ENCODE measurements at places on chromosomes 3 and 15.

- DNase-seq, result no peak
These were observed 43.1 kb downstream of the BHLHE40 start for GRCh38 chr3:5022187-5022965.

- no peak for DNase-seq
These were observed 6.6 kb upstream of the KBTBD8 start for GRCh38 chr3:66991459-66991858.

- no peak for DNase-seq
These were observed 85.1 kb downstream of the LPP start for GRCh38 chr3:188239035-188239434.

GRCh38 chr3:43217633-43218032 is 68.7 kb upstream of the SNRK start:
- no peak for DNase-seq

GRCh38 chr3:174315225-174315624 is 543.9 kb upstream of the NAALADL2 start:
- no peak for DNase-seq

GRCh38 chr15:65431731-65432130 is 9.0 kb upstream of the IGDCC4 start:
- no peak for DNase-seq

DNA sequence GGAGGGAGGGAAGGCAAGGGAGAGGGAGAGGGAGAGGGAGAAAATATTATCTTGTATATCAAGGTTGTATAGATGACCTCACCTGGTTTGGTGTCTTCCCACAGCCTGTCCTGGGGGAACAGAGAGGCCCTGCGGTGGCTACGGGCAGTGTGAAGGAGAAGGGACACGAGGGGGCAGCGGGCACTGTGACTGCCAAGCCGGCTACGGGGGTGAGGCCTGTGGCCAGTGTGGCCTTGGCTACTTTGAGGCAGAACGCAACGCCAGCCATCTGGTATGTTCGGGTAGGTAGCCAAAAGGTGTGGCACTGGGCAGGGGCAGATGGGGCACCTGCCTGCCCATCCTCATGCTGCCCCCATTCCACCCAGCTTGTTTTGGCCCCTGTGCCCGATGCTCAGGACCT is 7.1 kb downstream of the CRELD1 start:
- no peak for DNase-seq

DNA sequence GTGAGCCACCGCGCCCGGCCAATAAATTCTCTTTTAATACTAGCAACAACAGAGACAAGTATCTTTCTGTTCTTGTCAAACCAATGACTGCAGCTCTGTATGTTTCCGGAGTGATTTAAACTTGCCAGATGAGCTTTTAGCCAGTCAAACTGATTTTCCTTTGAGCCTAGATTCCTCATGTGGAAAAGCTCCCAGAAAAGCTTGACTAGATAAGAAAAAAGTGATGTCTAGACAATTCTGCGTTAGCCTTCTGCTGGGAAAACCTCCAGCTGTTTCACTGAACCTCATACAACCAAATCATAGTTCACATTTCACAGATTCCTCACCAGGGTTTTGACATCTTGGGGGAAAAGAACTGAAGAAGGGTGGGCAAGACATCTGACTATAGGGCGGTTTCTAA is 78.6 kb downstream of the MAGI1 start:
- no peak for DNase-seq

DNA sequence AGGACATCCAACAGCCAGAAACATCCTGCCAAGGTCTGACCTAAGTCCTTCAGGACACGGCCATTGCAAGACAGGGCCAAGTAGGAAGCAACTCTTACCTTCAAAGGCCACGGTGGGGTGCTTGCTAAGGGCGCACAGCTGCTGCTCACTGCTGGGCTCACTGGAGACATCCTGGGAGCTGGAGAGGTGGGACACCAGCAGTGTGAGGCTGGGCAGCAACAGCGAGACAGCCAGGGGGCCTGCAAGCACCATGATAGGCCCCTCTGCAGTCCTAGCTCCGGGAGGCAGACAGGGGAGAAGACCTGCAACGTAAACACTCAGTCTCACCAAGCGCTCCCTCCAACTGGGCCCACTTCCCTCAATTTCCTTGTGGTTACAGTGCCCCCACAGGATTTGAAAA is 79.2 kb downstream of the SEMA5B start:
- no peak for DNase-seq

DNA sequence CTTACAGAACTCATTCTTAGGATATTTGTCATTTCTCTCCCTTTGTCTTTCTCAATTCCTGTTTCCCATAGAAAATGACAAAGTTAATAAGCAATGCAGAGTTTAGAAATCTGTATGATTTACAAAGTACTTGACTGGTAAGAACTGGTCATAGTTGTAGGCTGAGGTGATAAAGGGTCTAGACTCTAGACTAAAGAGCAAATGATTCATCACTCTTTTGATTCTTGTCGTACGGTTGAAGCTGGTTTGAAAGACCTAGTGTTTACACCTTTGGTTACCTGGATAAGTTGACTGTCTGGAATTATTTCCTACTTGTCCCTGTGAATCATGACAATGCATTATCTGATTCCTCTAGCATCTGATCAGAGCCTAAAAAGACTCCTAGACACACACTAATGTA is 58.9 kb upstream of the TP63 start:
- DNase-seq, result no peak

GRCh38 chr15:25054329-25054728 is 99.5 kb downstream of the SNRPN start:
- DNase-seq, result no peak

GRCh38 chr15:78389322-78389721 is 48.7 kb upstream of the IREB2 start:
- DNase-seq, result no peak

- no peak for DNase-seq
These were observed 60.5 kb downstream of the GLDN start for GRCh38 chr15:51401872-51402517.

DNA sequence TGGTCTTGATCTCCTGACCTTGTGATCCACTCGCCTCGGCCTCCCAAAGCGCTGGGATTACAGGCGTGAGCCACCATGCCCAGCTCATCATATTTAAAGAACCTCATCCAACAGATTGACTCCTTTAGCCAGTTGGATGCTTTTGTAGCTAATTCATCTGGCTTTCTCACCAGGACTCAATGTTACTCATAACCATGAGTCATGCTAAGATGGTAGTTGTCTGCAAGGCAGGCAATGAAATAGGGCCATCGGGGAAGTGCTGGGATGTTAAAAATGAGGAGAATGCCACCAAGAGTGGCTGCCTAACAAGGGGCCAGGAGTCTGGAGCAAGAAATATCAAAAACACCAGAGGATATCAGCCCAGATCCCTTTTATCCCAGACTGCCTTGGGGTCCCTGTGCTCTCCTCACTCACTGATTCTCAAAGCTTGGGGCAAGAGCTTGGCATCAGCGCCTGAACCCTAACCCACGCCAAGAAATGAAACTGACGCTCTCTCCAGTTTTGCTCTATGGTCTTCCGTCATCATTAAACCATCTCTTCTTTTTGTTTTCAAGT is 7.4 kb upstream of the PCOLCE2 start:
- no peak for DNase-seq

DNA sequence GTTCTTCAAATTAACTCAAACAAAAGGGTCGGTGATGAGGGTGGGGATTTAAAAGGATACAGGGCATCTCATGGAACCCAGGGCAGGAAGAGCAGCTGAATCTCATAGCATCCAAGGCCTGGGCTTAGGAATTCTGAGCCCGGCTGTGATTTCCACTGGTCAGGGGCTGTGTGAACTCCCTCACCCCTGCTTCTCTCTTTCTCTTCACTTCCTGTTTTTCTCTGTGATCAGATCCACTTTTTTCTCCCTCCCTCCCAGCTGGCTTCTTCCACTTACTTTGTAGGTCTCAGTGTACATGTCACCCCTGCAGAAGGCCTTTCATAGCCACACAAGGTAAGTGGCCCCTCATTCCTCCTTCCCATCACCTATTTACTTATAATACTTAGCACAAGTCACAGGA is 68.2 kb upstream of the CORO2B start:
- DNase-seq, result no peak

DNA sequence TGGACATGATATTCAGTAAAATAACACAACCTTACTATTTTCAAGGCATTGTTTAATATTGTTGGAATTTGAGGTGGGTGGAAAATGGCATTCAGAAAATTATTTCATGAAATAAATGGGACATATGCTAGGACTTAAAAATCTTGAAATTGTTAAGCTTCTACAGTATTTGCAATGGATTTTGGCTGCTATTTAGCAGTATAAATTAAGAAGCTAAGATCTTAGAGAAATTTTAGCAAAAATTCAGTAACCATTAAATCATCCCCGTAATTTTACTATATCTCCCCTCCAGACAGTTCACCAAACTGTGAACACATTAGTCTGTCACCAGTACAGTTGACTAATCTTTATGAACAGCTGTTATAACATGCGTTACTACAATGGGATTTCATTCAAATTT is 8.2 kb downstream of the DIPK2A start:
- DNase-seq, result no peak

- no peak for DNase-seq
These were observed 16.2 kb downstream of the ARL14 start for GRCh38 chr3:160693191-160693590.

GRCh38 chr15:66269326-66270090 is 16.0 kb upstream of the MEGF11 start:
- DNase-seq, result no peak

- no peak for DNase-seq
These were observed 23.6 kb downstream of the ANXA2 start for GRCh38 chr15:60374209-60374608.

GRCh38 chr15:76998663-76999285 is 3.8 kb downstream of the PSTPIP1 start:
- no peak for DNase-seq

DNA sequence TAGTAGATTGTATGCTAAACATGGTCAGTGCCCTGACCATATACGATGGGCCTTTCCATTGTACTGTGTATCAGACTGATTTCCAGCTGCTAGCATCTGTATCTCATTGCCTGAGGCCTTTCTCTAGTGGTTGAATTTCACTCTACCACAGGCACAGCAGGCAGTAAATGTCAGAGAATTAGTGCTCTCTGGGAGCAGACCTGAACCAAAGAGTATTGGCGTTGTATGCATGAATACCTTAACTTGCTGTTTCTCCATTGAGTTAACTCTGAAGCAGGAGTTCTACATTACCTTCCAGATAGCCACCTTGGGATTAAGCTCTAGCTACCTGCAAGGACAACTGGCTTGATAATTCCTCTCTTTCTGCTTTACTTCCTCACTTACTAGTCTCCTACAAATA is 439.2 kb upstream of the EPHA3 start:
- no peak for DNase-seq

DNA sequence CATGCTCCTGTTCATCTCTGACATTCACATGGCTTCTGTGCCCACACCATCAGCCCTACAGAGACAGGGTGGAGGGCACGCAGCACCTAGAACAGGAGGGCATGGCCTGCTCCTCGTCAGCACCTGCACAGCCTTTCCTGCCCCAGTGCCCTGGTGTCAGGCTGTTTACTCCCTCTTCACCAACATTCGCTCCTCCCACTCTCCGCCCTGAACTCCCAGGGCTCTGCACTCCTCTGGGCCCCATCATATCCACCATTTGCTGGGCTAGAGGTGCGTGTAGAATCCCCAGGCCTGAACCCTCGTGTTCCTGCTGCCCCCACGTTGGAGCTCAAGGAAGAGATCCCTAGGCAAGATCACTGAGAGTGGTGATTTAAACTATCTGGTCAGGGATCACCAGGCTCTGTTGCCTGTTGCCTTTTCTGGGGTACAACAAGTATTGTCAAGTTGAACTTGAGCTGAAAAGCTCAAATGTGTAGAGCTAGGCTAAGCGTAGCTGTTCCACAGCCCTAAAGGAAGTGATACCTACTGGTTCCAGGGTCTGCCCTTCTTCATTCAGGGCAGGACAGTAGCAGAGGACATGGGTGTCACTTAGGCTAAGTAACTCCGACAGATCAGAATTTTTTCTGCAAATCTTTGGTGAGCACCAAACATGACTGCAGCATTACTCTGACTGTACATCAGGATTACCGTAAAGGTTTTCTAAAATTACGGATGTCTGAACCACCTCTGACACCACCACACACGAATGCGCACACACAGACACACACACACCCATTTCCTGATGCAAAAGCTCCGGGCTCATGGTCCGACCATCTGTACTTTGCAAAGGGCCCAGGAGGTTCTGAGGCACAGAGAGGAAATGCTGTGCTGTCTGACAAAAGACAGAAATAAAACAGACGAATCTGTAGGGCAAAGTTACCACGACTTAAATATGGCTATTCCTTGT is 43.7 kb upstream of the GNB5 start:
- peak; percentile 14 for DNase-seq

- no peak for DNase-seq
These were observed 40.2 kb upstream of the FAM107A start for GRCh38 chr3:58617338-58617761.

DNA sequence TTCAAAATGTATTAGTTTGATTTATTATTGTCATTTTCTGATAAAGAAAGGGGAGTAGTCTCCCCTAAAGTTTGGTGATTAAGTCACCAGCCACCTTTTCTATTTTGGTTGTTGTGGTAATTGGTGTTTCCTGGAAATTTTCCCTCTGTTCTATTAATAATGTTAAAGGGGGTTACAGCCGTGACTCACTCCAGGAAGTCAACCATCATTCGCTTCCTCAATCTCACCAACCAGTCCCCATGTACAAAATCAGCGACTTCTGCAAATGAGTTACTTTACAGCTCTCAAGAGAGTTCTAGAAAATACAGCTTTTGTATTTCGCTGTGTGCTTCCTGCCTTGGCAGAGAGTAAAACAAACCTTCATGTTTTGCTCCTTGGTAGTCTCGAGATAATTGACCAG is 285.1 kb downstream of the LPP start:
- no peak for DNase-seq

DNA sequence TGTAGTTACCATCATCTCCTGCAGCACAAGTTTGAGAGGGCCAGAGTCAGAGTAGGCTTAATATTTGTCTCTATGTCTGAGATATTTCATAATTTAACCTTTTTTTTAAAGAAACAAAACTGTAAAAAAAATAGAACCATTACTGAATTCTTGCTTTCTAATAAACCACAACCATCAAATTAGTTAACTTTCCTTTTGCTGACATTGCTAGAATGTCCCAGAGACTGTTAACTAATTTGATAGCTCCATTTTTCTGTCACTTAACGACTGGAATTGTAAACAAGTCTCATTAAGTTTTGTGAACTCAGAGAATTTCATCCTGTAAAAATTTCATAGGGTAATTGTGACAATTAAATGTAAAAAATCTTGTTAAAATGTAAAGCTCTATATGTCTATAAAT is 35.6 kb downstream of the IMPG2 start:
- DNase-seq, result no peak

DNA sequence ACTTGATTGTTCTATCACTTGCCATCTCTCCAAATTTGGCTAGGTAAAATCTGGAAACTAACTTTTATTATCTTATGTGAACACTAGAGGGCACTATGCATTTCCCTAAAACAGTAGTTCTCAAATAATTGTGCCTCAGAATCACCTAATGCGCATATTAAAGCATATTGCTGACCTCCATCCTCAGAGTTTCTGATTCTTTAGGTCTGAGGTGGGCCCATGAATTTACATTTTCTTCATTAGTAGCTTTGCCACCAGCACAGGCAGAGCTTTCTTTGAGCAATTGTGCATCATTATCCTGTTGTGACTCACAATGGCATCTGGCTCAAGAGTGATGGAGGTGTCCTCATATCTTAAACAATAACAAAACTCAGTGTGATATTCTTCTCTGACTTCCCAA is 17.5 kb upstream of the BCHE start:
- no peak for DNase-seq

- no peak for DNase-seq
These were observed 3.8 kb upstream of the LOXL1 start for GRCh38 chr15:73922186-73923151.
